ENCODE measurements at places on chromosomes 7 and 10.

DNA sequence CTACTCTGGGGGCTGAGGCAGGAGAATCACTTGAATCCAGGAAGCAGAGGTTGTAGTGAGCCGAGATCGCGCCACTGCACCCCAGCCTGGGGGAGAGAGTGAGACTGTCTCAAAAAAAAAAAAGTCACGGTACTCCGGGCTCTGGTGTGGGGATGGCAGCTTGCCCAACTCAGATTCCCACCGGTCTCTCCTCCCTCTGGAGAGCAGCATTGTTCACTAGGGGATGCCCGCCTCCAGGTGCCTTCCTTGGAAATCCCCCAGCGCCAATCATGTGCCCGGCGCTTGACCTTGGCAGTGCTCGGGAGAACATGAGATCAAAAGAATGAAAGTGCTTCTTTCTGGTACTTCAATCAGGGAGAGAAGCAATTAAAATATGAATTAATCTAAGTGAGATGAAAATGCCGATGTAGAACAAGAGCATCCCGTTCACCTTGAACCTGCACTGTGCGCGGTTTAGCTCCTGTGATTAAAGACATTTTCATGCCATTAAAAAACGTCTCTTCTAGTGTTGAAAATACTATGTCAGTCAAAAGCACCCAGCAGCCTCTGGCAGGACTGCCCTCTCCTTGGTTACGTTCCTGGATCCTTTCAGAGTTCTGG is 1127.3 kb upstream of the AUTS2 start:
- DNase-seq = no peak

DNA sequence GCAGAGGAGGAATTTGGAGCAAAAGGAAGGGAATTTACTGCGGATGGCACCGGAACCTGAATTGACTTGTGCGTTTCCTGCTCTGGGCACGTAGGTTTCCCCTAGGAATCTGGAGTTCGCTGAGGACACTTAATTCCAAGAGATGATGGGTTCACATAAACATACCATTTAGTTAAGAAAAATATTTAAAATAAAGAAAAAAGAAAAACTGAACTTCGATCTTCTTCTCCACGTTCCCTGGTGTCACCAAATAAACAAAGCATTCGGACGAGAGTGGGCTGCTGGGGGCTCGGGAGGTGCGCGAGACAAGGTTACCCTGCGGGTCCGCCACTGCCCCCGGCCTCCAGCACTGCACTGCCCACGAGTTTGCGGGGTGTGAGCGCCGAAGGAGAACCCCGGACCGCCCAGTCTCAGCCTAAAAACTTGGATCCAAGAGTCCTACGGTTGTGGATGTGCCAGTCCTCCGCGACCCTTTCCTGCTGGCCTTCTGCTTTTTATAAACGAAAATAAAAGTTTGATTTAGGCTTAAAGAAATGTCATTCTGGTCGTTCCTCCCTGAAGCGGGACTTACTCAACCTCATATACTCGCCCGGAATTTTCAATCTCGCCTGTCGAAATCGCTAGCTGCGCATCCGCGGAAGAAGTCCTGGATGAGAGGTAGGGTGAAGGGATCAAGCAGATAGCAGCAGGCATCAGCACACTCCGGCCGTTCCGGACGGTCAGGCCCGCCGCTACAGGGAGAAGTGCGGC is 30.3 kb downstream of the SKIDA1 start:
- DNase-seq = no peak

GRCh38 chr10:59234816-59235429 is 58.5 kb downstream of the PHYHIPL start:
- DNase-seq = no peak

GRCh38 chr7:18916826-18917225 is 200.6 kb downstream of the TWIST1 start:
- DNase-seq = no peak

DNA sequence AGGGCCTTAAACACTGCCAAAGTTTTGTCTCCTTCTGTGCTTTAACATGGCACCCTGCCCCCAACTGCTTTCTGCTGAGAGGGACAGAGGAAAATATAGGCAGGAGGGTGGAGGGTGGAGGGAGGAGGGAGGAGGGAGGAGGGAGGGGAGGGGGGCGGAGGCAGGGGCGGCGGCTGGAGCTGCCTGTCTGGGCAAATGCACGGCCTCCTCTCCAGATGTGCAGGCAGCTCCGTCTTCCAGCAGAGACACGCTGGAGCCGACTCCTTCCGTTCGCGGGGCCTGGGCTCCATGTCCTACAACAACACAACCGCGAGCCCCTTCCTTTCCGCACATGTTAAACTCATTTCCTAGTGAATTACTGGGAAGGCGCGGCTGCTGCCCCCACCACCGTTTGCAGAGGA is 14.2 kb downstream of the EBF3 start:
- no peak for DNase-seq

DNA sequence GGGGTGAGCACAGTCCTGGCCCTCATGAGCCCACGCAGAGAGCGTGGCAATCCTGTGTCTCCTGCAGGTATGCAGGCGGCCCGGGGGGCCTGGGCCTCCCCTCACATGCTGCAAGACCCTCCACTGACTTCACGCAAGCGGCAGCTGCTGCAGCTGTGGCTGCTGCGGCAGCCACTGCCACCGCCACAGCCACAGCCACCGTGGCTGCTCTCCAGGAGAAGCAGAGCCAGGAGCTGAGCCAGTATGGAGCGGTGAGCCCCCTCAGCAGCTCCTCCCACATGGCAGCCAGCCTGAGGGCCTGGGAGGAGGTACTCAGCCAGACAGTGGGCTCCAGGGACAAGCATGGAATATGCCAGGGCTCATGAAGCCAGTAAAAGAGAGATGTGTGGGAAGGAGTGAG is 8.7 kb downstream of the ZMIZ2 start:
- peak; percentile 60 for DNase-seq

DNA sequence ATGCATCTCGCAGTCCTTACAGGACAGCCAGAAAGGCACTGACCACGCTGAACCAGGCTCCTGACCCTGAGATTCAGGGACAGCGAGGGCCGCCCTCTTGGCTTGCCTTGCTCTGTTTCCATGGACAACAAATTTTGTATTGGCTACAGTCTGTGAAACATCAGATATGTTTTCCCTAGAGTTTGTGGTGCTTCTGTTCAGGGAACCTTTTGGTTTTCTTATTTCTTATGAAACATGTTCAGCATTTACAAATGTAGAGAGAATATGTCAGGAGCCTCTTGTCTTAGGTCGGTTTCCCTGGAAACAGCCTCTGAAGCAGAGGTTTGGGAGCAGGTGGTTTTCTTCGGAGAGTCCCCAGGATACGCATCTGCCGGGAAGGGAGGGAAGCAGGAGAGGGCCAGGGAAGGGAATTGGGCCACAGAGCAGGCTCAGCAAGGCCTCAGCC is 260.1 kb downstream of the CCDC3 start:
- DNase-seq = no peak

DNA sequence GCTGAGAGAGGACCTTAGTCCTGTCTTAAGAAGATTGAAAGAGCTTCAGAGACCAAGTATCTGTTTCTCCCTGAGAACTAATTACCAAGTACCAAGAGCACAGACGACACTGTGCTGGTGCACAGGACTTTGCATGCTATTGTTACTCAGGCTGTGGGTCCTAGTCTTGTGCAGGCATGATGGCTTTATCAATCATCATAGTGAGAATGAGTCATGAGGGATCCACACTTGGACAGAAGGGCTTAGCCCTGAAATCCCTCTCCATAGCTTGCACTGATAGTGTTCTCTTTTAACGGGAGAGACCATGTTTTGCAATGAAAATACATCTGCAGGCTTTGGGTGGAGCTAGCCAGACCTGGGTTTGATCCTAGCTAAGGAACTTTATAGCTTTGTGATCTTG is 93.3 kb downstream of the SORCS3 start:
- DNase-seq = no peak

DNA sequence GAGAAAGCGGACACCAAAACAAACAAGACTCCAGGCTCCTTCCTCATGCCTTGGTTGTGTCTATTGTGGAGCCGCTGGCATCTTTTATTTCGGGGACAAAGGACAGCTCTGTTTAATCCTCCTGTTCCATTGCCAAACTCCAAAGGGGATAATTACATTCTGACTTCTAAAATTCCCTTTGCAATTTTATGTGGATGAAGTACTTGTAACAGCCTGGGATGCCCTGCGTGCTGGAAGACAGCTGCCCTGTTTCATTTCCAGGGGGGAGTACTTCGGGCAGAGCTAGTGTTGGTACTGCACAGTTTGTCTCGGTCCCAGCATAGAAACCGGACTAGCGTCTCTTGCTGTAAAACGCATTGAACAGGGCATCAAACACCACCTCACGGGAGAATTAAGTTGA is 90.9 kb downstream of the BAMBI start:
- DNase-seq = no peak

DNA sequence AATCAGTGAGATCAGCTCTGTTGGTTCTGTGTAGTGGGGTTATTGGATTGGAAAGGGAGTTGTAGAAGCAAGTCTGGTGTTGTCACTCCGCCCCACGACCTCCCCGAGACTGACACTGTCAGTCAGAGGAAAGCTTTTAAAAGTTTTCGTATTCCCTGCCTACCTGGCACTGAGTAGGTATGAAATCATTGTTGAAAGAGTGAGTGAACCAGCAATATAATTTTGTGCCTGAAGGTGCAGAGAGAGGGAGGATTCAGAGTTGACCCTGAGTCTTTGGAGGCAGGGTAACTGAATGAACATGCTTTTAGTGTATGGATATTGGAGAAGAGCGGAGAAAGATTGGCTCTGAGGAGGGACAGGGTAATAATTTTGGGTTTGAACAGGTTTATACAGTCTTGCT is 27.3 kb downstream of the CCNY start:
- DNase-seq = no peak

DNA sequence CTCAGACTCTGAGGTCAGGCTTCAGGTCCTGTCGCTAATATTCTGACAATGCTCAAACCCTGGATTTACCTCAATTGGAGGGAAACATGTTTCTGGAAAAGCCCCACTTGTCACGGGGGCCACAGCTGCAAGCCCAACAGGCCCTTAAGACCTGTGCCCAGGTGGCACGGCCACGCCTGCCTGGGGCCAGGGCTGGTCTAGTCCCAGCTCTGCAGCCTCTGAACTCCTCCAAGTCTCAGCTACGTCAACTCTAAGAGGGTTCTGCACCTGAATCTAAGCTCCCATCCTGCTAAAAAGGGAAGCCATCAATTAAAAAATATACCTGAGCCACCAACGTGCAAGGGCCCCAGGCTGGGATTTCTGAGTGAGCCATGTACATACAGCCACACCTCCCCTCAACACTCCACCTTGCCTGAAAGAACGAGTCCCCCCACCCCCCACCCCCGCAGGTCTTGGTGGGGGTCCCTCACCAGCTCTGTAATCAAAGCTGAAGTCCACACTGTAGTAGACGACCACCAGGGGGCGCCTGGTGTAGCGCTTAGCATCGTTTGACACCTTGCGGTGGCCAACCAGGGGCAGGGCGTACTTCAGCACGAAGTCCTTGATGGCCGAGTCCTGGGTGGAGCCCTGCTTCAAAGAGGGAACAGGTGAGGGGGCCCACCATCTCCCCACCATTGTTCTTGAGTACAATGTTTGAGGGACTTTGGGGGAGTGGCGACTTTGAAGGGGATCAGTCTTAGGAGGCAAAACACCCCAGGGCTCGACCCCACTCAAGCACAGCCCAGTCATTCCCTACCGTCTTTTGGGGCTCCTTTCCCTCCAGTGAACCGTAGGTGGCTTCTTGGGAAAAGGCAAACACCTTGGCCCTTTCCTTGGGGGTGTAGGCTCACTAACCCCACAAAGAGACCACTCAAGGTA is 22.6 kb downstream of the PDIA4 start:
- DNase-seq = peak; percentile 79

GRCh38 chr7:103773726-103774125 is 215.7 kb downstream of the RELN start:
- no peak for DNase-seq

GRCh38 chr7:128701062-128701785 is 29.1 kb downstream of the GARIN1A start:
- no peak for DNase-seq

DNA sequence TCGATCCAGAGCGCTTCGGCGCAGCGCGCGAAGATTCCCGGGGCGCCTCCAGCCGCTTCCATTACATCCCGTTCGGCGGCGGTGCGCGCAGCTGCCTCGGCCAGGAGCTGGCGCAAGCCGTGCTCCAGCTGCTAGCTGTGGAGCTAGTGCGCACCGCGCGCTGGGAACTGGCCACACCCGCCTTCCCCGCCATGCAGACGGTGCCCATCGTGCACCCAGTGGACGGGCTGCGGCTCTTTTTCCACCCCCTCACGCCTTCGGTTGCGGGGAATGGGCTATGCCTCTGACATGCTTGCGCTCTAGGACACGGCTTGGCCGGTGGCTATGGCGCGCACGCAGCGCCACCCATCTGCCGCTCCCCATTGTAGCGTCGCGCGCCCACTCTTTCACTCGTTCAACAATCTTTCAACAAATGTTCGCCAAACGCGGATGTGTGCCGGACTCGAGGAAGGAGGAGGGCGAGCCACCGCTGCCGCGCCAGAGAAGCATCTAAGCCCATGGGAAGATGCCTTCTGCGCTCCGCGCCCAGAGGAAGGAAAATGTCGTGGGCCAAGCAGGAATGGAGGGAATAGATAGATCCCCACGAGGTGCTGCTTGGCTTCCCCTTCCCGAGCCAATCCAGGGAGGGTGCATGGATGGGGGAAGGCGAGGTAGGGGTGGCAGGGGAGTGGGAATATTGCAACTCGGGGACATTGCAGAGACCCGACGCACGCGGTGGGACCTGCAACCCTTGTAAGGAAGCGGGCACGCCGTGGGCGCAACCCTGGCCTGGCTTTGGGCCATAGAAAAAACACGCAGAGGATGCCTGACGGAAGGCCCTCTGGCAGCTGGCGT is 5.1 kb upstream of the CYP26A1 start:
- no peak for DNase-seq

GRCh38 chr7:137097111-137097510 is 228.7 kb downstream of the CHRM2 start:
- no peak for DNase-seq

- DNase-seq = no peak
Observed at GRCh38 chr7:149714910-149715471, 58.4 kb downstream of the ZNF467 start.

DNA sequence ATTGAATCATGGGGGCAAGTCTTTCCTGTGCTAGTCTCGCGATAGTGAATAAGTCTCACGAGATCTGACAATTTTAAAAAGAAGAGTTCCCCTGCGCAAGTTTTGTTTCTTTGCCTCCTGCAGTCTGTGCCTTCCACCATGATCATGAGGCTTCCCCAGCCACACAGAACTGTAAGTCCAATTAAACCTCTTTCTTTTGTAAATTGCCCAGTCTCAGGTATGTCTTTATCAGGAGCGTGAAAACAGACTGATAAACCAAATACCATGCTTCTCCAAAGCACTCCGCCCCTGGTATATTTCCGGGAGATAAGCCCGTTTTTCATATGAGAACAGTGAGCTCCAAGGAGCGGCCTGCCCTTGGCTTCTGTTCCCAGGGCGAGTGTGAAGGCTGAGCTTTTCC is 118.9 kb downstream of the EVX1 start:
- DNase-seq = no peak

GRCh38 chr7:36393826-36394225 is 4.2 kb downstream of the ANLN start:
- no peak for DNase-seq
